ENCODE measurements at places on chromosomes 3 and 15. TPM values are rescaled to one million over a fixed set of nuclear protein-coding genes. Genes with fewer than 3 reads are reported as not detected.

The FBLN2 gene
- total RNA-seq, result 54.7 TPM

The ZNF660 gene
- total RNA-seq, result 6.3 TPM

The MAGEL2 gene
- 2.0 TPM for total RNA-seq

The CIAO2A gene
- 48.1 TPM for total RNA-seq

The RNF13 gene
- total RNA-seq, result 52.4 TPM

The ACY1 gene
- total RNA-seq, result 40.2 TPM

The CCK gene
- total RNA-seq, result not detected

The SNTN gene
- 1.0 TPM for total RNA-seq

The SPINK8 gene
- total RNA-seq, result not detected

The TMEM207 gene
- total RNA-seq, result not detected

The CADPS gene
- total RNA-seq, result 67.6 TPM

The GOLGA6D gene
- total RNA-seq, result not detected

The CMTM8 gene
- total RNA-seq, result 22.7 TPM

The SAXO2 gene
- 0.26 TPM for total RNA-seq

The CCR4 gene
- total RNA-seq, result not detected

The INKA1 gene
- 2.6 TPM for total RNA-seq

The SAMD7 gene
- total RNA-seq, result not detected

GRCh38 chr3:44337248-44337785, 1.2 kb upstream of the TCAIM start:
- no peak for DNase-seq

- no peak for DNase-seq
These were observed 13.5 kb upstream of the KCNMB3 start for GRCh38 chr3:179264449-179264848.

DNA sequence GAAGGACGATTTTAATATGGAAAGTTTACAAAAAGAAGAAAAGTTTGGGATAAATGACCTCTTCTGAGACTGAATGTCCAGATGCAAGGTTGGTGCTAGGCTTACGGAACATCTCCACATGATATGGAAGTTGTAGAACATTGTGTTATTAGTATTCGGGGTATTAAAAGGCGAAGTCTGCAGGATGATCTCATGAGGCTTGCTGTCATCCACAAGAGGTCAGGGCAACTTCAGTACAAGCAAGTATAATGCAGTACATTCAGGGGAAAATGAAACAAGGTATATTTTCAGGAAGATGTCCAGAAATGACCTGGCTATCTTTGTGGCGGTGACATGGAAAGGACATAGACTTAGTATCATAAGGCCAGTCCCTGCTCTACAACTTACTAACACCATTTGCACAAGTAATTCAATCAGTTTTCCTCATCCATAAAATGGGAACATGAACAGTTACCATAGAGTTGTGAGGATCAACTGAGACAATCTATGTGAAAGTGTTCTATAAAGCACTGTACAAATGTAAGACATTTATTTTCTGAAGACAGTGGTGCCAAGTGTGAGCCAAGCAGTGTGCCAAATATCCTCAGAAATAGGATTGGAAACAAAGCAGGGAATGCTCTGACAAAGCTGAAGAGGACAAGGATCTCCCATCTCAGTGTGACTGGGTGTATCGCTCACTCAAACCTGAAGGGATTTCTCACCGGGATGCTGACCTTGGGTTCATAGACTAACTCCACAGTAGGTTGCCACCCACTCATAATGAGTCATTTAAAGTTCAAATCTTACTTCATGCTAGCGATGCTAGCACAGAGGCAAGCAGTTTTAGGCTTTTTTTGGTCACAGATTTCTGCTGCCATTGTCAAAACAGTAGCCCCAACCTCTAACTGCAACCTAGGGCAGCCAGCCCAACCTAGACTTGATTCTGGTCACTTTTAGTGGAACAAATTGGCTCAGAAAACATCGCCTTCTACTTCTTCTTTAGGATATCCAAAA, 118.3 kb downstream of the TIGIT start:
- peak; percentile 9 for DNase-seq

DNA sequence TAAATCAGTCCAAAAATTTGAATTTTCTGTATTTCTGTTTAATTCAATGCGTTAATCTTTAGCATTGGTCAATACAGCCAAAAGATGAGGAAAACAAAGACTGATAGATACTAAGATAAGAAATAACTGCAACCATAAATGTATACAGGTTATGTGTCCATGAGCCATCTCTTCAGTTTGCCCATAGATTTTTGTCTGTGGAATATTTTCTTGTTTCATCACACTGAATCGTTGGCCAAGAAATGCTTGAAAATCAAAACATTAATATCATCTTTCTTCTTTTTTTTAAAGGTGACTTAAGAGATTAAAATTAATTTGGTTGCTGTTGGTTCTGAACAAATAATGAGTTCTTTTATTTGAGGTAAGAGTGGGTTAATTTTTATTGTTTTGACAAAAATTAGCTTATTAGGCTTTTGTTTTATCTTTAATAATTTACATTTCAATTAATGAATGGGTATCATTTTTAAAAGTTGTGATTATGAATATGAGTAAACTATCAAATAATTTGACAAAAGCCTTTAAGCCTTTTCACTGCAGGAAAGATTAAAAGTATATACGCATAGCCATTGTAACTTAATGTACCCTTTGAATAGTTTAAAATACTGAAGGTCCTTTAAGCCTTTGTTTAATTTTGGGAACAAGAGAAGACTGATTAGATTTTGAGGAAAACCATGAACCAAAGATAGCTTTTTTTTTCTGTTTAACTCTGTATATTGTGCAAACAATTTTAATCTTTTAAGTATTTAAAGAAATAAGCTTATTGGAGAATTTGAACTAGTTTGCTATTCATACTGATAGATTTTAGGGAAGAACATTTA, 14.7 kb upstream of the CHD2 start:
- DNase-seq, result no peak

DNA sequence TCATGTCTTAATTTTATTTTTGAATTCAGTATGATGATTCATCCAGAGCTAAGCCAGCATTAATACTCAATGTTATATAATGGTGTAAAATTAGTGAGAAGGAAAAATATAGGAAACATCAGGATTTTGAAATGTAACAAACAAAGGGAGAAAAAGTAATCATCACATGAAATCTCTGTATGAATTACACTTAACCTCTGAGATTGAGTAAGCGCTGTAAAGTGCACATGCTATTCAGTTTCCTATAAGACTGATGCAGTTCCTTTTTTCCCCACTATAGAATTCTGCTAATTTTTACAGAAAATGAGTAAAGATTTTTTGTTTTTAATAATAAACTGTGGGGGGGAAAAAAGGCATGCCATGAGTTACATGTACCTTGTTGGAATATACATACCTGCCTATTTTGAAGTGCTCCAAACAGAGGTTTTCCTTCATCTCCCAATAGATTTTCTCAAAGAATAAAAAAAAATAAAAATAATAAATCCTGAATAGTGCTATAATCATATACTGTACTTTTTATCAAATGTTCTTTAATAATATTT, 64.0 kb upstream of the TTBK2 start:
- DNase-seq, result no peak

GRCh38 chr3:5270666-5271371, 83.3 kb downstream of the EDEM1 start:
- no peak for DNase-seq

GRCh38 chr15:39156646-39157250, 424.1 kb upstream of the THBS1 start:
- DNase-seq, result no peak

GRCh38 chr15:95293456-95294031, 1037.0 kb upstream of the NR2F2 start:
- DNase-seq, result no peak

DNA sequence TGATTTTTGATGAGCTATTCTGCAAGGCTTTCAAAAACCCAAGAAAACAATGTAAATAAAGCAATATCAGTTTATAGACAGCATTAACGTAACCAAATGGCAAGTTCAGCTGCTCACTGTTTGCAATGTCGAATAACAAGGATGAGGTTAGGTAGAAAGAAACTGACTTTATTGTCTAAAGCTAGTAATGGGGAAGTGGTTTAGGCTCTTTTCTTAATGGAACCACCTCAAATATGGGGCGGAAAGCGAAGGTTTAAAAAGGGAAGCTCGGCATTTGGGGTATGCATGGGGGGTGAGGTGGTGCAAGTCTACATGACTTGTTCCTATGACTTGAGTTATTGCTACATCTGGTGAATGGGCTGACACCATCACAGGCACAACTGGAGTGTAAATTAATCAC, 1060.2 kb downstream of the NSUN3 start:
- no peak for DNase-seq

GRCh38 chr3:154364849-154365248, 40.6 kb upstream of the DHX36 start:
- no peak for DNase-seq

- peak; percentile 36 for DNase-seq
These were observed 1.8 kb downstream of the ONECUT1 start for GRCh38 chr15:52788099-52788986.

- peak; percentile 61 for DNase-seq
These were observed at the start of gene TNK2 for GRCh38 chr3:195907934-195908693. Gene TNK2 (minus strand): TSS chr3:195908551. CDS start chr3:195888588, 19,963 bp downstream.

- no peak for DNase-seq
These were observed 190.4 kb downstream of the FOXP1 start for GRCh38 chr3:71393093-71393492.

GRCh38 chr3:182327196-182327681, 466.1 kb upstream of the ATP11B start:
- DNase-seq, result no peak

GRCh38 chr15:52343831-52344230, 48.2 kb upstream of the MYO5C start:
- no peak for DNase-seq
